ENCODE measurements at places on chromosomes 3 and 15.

- DNase-seq = no peak
These were observed 58.5 kb upstream of the UTS2B start for GRCh38 chr3:191388823-191389222.

GRCh38 chr3:16288664-16289063 lies 23.7 kb downstream of the OXNAD1 start:
- no peak for DNase-seq

- no peak for DNase-seq
These were observed 15.1 kb upstream of the CCR2 start for GRCh38 chr3:46338840-46339239.

DNA sequence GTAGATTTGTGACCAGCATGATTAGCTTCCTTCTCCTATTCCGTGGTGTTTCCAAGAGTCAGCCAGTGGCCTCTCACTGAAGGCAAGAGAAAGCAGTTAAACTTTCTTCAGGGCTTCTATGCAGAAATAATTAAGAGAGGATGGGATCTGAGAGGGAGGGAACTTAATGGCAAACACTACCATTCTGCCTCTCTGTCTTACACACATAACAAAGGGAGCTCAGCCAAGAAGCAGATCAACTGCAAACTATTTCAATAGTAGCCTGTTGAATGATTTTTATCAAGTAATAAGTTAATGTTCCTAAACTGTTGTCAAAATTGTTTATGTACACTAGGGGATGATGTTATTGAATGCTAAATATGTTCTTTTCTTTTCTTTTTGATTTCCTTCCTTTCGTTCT lies 11.8 kb downstream of the OXSR1 start:
- DNase-seq = no peak

GRCh38 chr3:137081711-137082110 lies 123.9 kb downstream of the IL20RB start:
- no peak for DNase-seq
